ACHN (cell line): ENCODE measurements at places on chromosomes 3 and 15.

DNA sequence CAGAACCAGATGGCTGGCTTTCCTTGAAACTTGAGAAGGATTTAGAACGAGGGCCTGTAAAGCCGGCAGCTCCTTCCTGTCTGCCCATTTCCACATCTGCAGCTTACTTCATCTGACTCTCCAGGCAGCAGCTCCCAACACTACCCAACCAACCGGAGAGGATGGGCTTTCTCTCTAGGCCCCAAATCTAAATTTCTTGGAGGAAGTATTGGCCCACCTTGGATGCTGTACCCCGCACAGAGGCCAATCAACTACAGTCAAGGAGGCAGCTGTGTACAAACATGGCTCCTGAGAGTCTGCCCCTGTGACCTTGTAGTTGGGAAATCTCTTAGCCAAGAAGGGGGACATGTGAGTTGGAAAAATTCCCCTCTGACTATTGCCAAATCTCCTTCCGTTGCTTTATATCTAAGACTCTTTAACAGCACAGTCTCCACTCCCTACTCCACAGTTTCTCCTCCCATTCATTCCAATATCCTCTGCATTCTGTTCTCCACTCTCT lies 8.0 kb upstream of the ACAP2 start:
- DNase-seq: no peak

DNA sequence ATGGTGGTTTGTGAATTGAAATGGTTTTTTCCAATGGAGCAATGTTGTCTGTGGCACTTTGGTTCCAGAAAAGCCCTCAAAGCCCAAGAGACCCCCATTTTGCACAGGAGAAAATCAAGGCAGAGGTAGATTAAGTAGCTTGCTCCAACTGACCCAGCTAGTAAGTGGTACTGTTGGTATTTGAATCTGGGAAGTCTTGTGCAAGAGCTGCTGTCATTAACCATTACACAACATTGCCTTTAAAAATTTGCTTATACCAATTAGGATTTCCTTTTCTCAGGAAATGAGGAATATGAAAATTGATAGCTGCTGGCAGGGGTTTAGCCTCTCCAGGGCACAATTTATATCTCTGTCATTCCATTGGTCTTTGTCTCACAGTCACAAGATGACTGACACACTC lies 102.4 kb upstream of the UBE3A start:
- no peak for DNase-seq

- no peak for DNase-seq
These were observed 56.3 kb upstream of the EPHB3 start for GRCh38 chr3:184505076-184505878.

DNA sequence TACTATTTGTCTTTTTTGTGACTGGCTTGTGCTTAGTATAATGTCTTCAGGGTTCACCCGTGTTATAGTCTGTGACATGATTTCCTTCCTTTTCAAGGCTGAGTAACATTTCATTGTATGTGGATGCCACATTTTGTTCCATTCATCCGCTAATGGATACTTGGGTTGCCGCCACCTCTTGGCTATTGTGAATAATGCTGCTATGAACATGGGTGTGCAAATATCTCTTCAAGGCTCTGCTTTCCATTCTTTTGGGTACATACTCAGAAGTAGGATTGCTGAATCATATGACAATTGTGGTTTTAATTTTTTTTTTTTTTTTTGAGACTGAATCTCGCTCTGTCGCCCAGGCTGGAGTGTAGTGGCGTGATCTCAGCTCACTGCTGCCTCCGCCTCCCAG lies 15.4 kb downstream of the CRTC3 start:
- no peak for DNase-seq

DNA sequence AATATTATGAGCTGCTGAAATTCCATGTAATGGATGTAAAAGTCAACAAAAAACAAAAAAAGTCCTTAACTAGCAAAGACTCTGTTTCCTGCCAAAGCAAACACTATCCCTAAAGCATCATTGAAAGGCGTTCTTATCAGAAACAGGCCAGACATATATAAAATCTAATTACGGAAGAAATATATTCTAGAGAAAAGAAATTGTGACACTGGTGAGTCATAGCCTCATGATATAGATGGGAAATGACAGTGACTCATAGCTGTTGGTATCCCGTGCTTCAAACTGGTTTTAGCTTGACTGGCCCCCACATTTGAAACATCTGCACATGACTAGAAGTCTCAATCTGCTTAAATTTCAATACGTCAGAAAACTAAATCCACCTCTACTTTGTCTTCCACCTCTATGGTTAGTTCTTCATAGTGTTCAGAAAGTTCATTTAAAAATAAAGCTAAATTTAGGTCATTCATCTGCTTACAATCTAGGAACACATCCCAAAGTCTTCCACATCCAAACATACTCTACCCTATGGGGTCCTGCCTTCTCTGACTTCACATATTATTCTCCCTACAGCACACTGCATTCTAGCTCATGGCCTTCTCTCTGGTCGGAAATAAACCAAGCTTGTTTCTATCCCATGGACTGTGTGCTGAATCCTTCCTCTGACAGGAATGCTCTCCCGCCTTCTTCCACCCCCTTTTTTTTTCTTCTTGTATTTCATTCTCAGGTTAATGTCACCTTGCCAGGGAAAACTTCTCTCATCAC lies 456.3 kb upstream of the ARRDC4 start:
- DNase-seq: peak; percentile 15

- DNase-seq: peak; percentile 58
These were observed 139.7 kb downstream of the RTP4 start for GRCh38 chr3:187507905-187508304.

- DNase-seq: no peak
These were observed 514.9 kb upstream of the DPPA4 start for GRCh38 chr3:109852283-109852682.

DNA sequence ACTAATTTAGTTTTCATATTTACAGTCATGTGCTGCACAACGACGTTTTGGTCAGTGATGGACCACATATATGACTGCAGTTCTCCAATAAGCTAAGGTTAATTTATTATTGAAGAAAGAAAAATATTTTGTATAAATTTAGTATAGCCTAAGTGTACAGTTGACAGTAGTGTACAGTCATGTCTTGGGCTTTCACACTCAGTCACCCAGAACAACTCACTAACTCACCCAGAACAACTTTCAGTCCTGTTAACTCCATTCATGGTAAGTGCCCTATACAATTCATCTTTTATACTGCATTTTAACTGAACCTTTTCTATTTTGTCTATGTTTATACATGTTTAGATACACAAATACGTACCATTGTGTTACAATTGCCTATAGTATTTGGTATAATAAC lies 3.8 kb upstream of the GABRR3 start:
- no peak for DNase-seq

- DNase-seq: peak; percentile 65
These were observed 15.2 kb downstream of the NRROS start for GRCh38 chr3:196654735-196655090.

GRCh38 chr3:15557511-15557946 lies 36.0 kb upstream of the COLQ start:
- peak; percentile 83 for DNase-seq

DNA sequence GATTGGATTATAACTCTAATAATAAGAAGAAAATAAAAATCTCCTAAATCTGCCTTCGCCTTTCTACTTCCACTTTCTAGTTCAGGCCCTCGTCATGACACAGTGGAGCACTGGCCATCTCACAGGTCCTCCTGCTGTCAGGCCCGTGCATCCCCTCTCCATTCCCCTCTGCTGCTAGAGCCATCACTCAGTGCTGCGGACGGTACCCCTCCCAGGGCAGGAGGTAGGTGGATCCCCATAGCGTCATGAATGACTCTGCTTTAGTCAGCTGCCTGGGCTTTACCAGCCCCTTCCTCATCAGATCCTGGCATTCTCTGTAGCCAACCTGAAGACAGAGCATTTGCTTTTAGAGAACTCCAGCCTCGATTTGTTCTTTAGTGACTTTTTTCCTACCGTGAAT lies 12.0 kb upstream of the PPP1R2 start:
- DNase-seq: no peak

DNA sequence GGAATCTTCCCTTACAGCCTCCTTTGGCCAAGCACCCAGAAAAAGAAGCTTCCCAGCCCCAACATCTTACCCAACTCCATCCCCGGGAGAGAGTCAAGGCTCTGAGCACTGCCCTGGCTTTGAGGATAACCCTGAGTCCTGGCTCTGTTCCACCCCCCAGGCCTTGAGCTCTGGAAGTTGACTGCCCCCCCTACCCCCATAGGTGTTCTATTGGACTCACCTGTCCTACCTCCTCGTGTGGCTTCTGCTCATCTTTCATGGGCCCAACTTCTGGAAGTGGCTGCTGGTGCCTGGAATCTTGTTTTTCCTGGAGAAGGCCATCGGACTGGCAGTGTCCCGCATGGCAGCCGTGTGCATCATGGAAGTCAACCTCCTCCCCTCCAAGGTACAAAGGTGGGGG lies 22.3 kb downstream of the NOX5 start:
- DNase-seq: no peak

GRCh38 chr15:78418686-78419085 lies 19.3 kb upstream of the IREB2 start:
- no peak for DNase-seq

- no peak for DNase-seq
These were observed 280.5 kb downstream of the TBL1XR1 start for GRCh38 chr3:176916777-176917176.

DNA sequence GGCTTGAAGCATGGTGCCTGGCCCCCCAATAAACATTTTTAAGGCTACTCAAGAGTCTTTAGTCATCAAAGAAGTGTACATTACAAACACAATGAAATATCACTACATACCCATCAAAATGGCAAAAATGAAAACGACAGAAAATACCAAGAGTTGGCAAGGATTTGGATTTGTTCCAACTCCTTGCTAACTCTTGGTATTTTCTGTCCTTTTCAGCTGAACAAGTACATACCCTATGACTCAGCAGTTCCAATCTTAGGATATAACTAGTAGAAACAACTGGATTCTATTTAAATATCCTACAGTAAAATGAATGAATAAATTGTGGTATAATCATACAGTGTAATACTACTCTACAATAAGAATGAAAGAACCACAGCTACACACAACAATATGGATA lies 25.1 kb upstream of the GABPB1 start:
- no peak for DNase-seq

DNA sequence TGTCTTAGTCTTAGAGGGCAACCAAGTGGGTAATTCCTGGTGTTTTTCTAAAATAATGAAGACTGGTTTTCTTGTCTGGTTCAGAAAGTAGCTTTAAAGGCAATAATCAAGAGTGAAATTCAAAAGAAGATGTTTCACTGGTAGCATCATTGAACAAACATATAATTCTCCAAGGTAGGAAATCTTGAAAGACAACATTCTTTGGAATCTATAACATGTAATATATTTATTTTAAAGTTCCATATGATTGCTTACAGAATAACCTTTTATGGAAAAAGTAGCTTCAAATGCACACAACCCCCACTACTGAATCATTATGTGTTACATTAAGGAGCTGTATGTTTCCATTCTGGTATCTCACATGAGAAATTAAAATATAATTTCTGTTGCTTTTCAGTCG lies 13.8 kb upstream of the FOXP1 start:
- DNase-seq: no peak

- peak; percentile 58 for DNase-seq
These were observed 34.8 kb downstream of the EIF4E3 start for GRCh38 chr3:71690341-71690841.

- no peak for DNase-seq
These were observed 243.6 kb upstream of the LYSMD4 start for GRCh38 chr15:99976811-99977271.

- DNase-seq: no peak
These were observed 82.7 kb upstream of the MBNL1 start for GRCh38 chr3:152185891-152186630.
